ENCODE measurements at places on chromosomes 5 and 9.

GRCh38 chr5:74365723-74366122 is 274.8 kb downstream of the ENC1 start:
- no peak for DNase-seq

- DNase-seq = no peak
Observed at GRCh38 chr9:92590377-92590776, 54.6 kb upstream of the ECM2 start.

GRCh38 chr9:128081056-128081455 is 13.0 kb downstream of the SLC25A25 start:
- no peak for DNase-seq

GRCh38 chr5:24649531-24649930 is 4.8 kb upstream of the CDH10 start:
- no peak for DNase-seq

- no peak for DNase-seq
Observed at GRCh38 chr5:142979636-142980035, 209.5 kb downstream of the ARHGAP26 start.

GRCh38 chr5:178670351-178670885 is 43.6 kb upstream of the CLK4 start:
- no peak for DNase-seq

DNA sequence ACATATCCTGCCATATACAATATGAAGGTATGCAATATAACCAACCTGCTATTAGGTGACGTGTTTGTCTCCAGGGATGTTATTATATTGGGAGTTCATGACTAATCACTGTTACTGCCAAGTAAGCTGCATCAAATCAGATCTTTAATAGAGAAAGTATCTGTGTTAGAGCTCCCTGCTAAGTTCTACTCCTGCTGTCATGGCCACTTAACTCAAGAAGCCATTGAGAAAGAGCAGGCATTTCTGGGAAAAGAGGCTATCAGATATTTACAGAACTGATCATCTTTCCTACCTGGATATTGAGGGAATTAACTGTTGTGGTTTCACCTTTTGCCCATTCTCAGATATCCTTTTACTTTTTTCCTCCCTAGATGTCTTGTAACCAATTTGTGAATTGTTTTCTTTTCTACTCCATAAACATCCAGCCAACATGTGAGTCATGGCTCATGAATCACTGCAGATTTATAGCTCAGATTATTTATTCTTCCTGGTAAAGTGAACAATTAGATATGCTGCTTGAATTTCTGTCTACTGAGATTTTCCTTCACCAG is 634.8 kb upstream of the FAM174A start:
- no peak for DNase-seq

- DNase-seq = no peak
Observed at GRCh38 chr5:90615355-90615754, 56.8 kb downstream of the ADGRV1 start.

- DNase-seq = no peak
Observed at GRCh38 chr5:143206196-143207053, 197.1 kb downstream of the NR3C1 start.

DNA sequence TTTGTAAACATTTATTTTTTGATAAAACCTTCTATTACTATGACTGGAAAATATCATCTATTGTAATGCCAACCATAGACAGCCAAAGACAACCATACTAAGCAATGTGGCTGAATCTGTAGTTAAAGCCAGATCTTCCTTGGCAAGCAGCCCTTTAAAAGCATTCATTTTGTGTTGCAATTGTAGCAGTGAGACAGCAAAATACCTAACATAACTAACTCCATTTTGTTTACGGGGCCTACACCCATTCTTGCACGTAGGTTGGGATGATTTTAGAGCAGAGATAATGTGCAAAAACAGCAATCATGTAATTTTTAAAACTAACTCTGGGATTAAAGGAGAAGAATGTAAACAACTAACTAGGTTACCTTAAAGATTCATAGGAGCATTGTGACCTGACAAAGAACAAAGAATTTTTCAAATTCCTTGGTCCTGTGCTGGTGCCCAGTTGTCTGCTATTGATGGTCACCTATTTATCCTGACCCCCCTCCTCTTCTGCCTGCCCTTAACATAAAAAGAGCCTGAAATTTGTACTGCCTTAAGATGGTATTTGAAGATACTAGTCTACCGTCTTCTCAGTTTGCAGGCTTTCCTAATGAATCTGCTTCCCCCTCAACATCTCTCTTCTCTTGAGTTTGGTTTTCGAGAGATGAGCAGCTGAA is 10.6 kb downstream of the IFNA1 start:
- DNase-seq = no peak

- no peak for DNase-seq
Observed at GRCh38 chr9:23278561-23278960, 547.5 kb downstream of the ELAVL2 start.

DNA sequence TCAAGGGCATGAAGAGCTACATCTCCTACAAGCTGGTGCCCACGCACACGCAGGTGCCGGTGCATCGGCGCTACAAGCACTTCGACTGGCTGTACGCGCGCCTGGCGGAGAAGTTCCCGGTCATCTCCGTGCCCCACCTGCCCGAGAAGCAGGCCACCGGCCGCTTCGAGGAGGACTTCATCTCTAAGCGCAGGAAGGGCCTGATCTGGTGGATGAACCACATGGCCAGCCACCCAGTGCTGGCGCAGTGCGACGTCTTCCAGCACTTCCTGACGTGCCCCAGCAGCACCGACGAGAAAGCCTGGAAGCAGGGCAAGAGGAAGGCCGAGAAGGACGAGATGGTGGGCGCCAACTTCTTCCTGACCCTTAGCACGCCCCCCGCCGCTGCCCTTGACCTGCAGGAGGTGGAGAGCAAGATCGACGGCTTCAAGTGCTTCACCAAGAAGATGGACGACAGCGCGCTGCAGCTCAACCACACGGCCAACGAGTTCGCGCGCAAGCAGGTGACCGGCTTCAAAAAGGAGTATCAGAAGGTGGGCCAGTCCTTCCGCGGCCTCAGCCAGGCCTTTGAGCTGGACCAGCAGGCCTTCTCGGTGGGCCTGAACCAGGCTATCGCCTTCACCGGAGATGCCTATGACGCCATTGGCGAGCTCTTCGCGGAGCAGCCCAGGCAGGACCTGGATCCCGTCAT is 1.4 kb downstream of the SNX18 start:
- DNase-seq = no peak

- no peak for DNase-seq
Observed at GRCh38 chr9:70504834-70505233, 90.4 kb upstream of the KLF9 start.

- DNase-seq = no peak
Observed at GRCh38 chr5:154312576-154312975, 122.0 kb downstream of the GALNT10 start.

DNA sequence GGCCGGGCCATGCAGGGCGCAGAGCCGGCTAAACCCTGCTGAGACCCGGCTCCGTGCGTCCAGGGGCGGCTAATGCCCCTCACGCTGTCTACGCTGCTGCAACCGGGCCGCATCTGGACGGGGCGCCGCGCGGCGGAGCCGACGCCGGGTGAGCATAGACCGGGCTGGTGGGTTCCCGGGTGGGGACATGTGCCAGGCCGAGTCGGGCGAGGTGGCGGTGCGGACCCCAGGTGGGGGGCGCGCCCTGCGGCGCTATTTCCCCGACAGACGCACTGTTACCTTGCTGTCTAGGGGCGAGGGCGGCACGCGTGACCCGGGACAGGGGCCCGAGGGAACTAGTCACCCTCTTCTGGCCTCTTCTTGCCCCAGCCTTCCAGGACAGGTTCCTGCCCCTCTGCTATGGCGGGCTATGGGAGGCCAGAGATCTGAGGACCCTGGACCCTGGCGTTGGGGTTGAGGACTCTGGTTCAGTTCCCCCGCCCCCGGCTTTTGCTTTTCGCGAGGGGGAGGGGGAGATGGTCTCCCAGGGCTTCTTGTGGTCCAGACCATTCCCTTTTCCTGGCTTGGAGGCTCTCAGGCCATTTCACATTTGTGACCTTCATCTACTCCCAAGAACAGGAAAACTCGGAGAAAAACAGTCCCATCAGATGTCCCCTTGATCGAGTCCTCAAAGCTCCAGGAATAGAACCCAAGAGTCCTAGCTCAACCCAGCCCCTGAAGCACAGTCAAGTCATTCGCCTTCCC is 536 bp downstream of the SLC27A4 start:
- DNase-seq = no peak

All from SIG-M5 (cell line).